ENCODE measurements at places on chromosomes 16 and 17.

GRCh38 chr17:16329519-16330271, 23.6 kb downstream of the CENPV start:
- DNase-seq, result no peak

GRCh38 chr17:17724307-17725010, 43.2 kb downstream of the RAI1 start:
- peak; percentile 18 for DNase-seq

GRCh38 chr17:82086941-82087906, 10.8 kb downstream of the FASN start:
- DNase-seq, result no peak

DNA sequence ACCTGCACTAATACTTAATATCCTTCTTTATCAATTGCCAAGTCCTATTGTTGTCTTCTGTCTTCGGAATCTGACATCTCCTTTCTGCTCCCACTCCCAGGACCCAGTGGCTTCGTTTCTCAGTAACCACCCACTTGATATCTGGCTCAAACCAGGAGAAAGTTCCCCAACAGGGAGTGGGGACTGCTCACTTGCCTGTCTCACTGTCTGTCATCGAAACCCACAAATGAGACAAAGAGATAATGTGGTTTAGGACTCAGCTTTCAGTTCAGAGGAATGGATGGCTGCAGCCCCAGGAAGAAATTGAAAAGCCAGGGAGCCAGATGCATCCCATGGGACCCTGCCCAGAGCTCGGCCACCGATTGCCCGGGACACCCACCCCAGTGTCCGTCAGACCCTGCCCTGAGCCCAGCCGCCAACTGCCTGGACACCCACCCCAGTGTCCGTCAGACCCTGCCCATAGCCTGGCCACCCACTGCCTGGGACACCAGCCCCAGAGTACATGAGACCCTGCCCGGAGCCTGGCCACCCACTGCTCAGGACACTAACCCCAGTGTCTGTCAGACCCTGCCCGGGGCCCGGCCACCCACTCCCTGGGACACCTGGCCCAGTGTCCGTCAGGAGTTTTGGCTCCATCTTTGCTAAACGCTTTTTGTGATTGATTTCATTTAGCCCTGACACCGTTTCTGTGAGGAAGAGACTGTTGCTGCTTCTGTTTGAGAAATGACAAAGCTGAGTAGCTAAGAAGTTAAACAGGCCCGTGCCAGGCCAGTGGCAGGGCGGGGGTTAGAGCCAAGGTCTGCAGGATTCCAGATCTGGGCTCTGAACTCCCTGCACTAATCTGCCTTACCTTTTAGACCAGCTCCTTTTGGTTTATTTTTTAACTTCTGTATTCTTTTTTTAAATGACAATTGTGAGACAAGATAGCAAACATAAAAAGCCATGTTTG, 251.4 kb downstream of the PHKB start:
- DNase-seq, result no peak

- DNase-seq, result no peak
These were observed 1.3 kb upstream of the KCTD13 start for GRCh38 chr16:29927070-29927905.

GRCh38 chr16:86018487-86018886, 119.5 kb downstream of the IRF8 start:
- DNase-seq, result no peak

DNA sequence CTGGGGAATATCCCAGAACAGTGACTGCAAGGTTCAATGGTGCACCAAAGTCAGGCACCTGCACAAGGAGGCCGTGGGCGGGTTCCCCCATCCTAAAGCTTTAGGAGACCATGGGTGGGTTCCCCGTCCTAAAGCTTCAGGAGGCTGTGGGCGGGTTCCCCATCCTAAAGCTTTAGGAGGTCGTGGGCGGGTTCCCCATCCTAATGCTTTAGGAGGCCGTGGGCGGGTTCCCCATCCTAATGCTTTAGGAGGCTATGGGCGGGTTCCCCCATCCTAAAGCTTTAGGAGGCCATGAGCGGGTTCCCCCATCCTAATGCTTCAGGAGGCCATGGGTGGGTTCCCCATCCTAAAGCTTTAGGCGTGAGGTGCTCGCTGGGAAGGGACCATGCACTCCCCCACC, 313.3 kb downstream of the FOXL1 start:
- DNase-seq, result no peak

GRCh38 chr17:69870091-69870530, 204.9 kb upstream of the KCNJ16 start:
- DNase-seq, result no peak

GRCh38 chr17:40550608-40551007, 14.7 kb downstream of the CCR7 start:
- DNase-seq, result no peak

- no peak for DNase-seq
These were observed 44.0 kb downstream of the MRM1 start for GRCh38 chr17:36645422-36645821.

- DNase-seq, result no peak
These were observed 53.7 kb upstream of the ETV4 start for GRCh38 chr17:43599835-43600234.

DNA sequence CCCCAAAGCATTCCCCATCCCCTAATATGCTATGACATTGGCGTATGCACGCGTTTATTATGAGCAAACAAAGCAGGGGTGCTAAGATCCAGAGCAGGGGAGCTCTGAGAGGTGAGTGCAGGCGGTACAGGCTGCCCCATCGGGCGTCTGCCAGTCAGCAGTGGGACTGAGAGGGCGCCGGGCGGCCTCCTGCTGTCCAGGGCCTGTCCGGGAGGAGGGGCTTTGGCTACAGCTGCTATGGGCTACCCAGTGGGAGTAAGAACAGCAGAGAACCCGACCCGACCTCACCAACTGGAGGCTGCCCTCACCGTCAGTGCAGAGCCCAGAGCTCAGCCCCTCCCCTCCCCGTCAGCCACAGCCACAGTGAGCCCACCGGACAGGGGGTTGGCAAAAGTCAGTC, 18.5 kb upstream of the AATK start:
- DNase-seq, result no peak

GRCh38 chr16:77335652-77336234, 99.1 kb downstream of the ADAMTS18 start:
- no peak for DNase-seq

- DNase-seq, result no peak
These were observed 53.1 kb downstream of the METRNL start for GRCh38 chr17:83132251-83133081.

DNA sequence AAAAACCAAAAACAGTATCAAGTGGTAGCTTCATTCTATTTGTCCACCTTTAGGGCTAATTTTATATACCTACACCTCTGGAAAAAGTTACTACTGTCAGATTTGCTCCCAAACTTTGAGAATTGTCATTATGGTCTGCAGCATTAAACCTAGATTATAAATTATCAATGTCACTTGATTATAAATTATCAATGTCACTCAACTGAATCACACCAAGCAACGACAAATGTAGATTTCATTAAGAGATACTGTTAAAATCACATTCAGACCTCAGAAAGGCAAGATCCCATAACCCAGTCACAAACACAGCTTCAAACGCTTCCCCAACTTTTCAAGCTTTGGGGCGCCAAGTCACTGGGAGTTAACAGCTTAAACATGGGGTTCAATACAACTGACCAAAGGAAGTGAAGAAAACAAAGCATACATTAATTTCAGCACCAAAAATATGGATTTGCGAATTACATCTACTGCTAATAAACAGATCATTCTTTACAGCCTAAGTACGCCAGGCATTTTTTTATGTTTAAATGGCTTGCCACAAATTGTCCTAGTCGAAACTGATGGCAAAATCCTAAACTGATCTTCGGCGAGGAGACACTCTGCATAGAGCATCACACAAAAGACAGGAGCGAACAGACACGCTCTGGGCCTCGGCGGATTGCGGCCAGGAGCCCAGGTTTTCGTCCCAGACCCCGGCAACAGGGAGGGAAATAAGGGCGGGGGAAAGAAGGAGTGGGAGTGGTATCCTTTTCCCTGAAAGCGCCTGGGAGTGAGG, 981 bp downstream of the GLG1 start:
- no peak for DNase-seq

- DNase-seq, result no peak
These were observed 50.6 kb downstream of the HS3ST3B1 start for GRCh38 chr17:14351493-14351892.

DNA sequence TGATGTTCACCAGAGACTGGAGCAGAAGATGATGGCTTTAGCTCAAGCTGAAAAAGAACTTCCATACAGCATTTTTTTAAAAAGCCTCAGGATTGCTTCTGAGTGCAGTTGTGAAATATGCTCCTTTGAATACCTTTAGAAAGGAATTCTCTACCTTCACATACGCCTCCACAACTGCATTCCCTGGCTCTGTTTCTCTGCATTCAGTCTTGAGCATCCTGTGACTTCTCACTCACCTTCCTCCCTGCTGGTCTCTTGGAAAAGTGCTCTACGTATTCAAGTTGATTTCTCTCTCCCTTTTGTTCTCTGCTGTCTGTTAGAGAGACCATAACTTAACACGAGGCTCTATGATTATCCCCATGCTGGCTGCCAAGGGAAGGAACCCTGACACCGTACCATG, 34.5 kb downstream of the HS3ST2 start:
- no peak for DNase-seq

- no peak for DNase-seq
These were observed 923.8 kb upstream of the EEF2KMT start for GRCh38 chr16:6021276-6021943.

DNA sequence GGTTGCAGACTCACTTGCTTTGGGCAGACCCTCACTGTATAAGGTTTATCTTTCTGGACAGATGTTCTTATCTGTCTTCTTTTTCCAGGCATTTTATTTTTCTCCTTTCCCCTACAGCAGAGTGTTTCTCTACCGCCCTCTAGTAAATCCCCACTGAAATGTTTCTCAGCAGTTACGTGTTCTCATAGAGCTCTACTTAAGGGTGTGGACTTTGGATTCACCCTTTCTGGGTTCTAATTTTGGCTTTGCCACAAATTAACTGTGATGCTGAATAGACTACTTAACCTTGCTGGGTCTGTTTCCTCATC, 2.0 kb downstream of the ADAT1 start:
- peak; percentile 14 for DNase-seq

DNA sequence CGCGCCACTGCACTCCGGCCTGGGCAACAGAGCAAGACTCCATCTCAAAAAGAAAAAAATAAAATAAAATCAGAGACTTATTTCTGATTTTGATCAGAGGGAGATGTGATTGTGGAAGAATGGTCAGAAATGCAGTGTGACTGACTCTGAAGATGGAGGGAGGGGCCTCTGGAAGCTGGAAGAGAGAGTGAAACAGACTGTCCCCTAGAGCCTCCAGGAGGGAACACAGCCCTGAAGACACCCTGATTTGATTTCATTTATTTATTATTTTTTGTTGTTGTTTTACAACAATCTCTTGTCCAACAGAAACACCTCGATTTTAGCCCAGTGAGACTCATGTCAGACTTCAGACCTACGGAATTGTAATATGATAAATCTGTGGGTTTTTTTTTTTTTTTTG, 26.1 kb downstream of the BCL7C start:
- DNase-seq, result no peak

GRCh38 chr17:17349724-17350106, 46.5 kb downstream of the NT5M start:
- no peak for DNase-seq

DNA sequence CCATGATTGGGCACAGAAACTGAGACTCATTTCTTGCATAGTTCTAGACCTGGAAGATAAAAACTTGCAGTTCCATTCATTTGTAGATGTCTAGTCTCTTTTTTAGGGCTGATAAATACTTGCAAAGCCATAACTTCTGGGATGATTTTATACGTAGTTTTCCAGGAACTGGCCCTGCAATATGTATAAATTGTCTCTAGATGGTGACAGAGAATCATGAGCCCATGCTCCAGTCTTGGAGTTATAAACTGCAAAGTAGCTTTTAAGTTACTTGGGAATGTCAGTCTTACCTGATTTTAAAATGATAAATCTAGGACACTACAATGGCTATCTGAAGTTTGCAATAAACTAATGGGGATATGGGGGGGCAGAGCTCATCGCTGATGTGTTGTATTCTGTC, 3.0 kb upstream of the ADAMTS18 start:
- DNase-seq, result no peak

DNA sequence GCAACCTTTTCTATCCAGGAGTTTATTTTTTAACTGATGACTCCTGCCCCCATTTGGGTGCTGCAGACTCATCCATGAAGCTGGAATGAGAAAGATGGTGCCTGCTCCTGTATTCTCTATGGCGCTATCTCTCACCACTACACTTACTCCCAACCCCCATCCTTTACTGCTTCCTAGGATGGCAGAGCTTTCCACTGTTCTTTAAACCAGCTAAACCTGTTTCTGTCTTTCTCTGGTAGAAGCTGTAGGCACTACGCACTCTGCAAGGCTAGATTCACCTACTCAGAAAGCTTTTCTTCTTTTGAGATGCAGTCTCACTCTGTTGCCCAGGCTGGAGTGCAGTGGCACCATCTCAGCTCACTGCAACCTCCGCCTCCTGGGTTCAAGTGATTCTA, 47.0 kb downstream of the ADAMTS18 start:
- no peak for DNase-seq

- DNase-seq, result peak; percentile 90
These were observed 117.8 kb upstream of the CDC42EP4 start for GRCh38 chr17:73429440-73430164.

- DNase-seq, result no peak
These were observed 6.7 kb downstream of the HSPB9 start for GRCh38 chr17:42129109-42129837.

- no peak for DNase-seq
These were observed 6.2 kb downstream of the HS3ST3A1 start for GRCh38 chr17:13595599-13595899.

DNA sequence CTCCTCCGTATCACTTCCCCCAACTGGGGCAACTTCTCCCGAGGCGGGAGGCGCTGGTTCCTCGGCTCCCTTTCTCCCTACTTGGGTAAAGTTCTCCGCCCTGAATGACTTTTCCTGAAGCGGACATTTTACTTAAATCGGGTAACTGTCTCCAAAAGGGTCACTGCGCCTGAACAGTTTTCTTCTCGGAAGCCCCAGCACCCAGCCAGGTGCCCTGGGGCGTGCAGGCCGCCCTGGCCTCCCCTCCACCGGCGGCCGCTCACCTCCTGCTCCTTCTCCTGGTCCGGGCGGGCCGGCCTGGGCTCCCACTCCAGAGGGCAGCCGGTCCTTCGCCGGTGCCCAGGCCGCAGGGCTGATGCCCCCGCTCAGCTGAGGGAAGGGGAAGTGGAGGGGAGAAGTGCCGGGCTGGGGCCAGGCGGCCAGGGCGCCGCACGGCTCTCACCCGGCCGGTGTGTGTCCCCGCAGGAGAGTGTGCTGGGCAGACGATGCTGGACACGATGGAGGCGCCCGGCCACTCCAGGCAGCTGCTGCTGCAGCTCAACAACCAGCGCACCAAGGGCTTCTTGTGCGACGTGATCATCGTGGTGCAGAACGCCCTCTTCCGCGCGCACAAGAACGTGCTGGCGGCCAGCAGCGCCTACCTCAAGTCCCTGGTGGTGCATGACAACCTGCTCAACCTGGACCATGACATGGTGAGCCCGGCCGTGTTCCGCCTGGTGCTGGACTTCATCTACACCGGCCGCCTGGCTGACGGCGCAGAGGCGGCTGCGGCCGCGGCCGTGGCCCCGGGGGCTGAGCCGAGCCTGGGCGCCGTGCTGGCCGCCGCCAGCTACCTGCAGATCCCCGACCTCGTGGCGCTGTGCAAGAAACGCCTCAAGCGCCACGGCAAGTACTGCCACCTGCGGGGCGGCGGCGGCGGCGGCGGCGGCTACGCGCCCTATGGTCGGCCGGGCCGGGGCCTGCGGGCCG, 1.6 kb downstream of the HIC1 start:
- peak; percentile 58 for DNase-seq

Data from activated CD4-positive, alpha-beta T cell treated with anti-CD3 and anti-CD28 coated beads, Interleukin-2, amount 10 ng/mL, durations not matched to agents 7 days and 5 days (primary cell).